CD4-positive, alpha-beta T cell treated with Interleukin-10 for 1 hour (primary cell): ENCODE measurements at places on chromosomes 13 and 19.

DNA sequence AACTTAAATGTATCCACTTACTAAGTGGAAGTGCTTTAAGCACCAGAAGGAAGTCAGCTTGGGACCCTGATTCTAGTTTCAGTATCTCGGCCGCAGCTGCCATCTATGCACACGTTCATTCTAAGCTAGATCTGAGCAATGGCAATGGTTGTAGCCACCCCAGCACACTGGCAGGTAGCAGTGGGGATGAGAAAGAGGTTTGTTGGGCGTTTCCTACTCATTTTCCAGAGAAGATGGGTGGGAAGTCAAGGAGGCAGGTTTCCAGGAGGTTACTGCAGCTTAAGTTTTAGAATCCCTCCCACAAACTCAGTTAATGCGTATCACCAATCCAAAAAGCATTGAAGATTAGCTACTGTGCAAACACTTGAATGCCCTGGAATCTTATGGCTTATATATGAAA is 114.2 kb upstream of the TSC22D1 start:
- no peak for DNase-seq

DNA sequence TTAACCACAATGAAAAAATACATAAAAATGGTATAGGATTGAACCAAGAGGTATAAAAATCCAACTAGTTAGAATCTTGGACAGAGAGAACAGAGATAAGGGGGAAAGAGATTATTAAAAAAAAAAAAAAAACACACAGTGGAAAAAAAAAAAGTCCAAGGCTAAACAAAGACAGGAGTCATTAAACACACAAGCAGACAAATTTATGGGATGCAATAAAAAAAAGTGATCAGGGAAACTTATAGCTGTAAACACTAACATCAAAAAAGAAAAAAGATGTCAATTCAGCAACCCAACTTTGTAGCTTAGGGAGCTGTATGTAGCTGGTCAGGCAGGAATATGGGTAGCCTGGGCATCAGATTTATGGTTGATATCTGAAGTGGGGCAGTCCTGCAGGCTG is 129.0 kb downstream of the DNAJC3 start:
- DNase-seq, result no peak

DNA sequence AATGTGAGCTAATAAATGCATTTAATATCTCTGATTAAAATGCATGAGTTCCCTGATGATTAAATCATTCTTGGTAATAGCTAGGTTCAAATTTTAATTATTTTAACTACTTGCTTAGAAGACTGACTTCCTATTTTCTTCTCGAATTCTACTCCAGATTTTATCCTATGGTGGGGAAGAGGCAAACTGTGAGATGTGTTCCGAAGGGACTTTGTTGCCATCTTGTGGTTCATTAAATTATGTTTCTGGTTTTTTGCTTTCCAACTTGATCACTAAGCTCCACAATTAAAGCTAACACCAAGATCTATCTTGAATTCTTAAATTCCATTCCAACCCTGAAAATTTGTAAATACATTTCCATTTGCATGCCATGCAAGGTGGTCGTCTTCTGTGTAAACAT is 538.4 kb upstream of the PCDH20 start:
- DNase-seq, result no peak

DNA sequence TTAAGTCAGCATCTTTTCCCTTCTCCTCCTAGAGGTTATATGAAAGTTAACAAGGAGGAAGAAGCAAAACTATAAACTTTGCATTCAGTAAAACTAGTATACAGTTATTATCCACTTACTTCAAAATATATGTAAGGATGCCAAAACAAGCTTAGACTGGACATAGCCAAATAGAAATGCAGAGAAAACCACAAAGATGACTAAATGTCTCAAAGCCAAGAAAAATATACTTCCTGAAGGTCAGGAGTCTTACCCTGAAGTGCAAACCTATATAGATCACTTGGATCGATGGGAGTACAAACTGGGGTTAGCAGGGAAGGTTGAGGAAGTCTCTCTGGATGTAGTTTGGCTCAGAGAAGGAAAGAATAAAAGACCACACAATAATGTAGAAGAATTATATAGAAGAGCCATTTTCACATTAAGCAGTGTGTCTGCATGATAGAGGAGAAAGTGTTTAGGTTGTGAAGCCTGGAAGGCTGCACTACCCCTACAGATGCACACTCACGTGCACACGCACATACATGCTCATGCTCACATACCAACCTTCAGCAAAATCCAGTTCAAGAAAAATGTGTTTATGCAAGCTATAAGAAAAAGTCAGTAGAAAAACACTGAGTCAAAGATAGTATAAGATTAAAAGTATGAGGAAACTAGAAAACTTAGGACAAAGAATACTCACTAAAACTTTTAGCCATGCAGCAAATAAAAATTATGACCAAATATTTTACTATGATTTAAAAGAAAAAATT is 112.1 kb upstream of the RXFP2 start:
- no peak for DNase-seq

DNA sequence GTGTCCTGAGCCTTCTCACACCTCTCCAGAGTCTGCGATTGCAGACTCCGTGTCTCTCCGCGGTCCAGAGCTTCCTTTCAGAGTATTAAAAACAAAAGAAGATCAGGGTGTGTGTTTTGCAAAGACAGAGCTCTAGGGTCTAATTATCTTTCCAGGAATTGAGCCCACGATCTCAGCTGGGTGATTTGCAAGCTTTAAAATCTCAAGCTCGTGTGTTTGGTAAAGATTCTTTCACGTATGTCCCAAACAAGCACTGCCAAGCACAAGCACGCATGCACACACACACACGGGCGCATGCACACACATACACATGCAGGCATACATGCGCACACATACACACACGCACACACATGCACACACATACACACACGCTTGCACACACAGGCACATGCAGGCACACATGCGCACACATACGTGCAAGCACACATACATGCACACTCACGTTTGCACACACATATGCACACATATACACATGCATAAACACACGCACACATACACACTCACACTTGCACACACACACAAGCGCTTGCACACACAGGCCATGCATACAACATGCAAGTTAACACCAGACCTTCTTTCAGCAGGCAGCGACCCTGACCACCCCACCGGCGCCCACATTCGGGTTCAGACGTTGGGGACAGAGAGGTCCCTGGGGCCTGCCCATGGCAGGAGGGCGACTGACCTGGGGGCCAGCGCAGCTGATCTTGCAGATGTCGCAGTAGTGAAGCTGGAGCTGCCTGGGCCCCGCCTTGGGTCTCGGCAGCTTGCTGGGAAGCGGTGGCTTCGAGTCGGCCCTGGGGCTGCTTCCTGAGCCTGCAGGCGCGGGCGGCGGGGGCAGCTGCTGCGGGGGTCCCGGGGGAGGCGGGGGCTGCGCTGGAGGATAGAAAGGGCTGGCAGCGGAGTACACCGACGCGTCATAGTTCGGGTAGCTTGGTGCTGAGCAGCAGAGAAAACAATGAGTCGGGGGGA is 37.9 kb downstream of the ZFR2 start:
- DNase-seq, result no peak

DNA sequence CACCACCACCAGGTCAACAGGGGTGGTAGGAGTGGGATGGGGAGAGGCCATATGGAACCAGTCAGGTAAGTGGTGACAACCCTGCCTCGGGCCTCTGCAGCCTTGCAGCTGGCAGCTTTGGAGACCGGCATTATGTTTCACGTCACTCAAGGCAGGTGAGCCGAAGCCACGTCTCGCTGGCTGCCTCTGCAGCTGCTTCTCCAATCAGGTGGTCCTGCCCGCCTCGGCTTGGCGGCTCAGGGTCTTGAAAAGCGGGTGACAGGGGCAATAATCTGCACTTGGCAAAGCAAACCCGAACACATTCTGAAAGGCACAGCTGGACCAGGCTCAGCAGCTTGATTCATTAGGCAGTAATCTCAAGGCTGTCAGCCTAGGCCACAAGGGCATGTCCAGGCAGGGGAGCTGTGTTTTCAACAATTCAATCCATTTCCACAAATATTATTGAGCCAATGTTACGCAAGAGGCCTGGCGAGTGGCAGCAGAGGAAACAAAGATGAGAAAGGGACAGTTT is 77.4 kb upstream of the PCDH8 start:
- DNase-seq, result no peak

GRCh38 chr19:47351548-47351947 is 2.4 kb downstream of the DHX34 start:
- DNase-seq, result peak; percentile 15

GRCh38 chr13:65990684-65991083 is 1239.5 kb downstream of the PCDH9 start:
- DNase-seq, result no peak

DNA sequence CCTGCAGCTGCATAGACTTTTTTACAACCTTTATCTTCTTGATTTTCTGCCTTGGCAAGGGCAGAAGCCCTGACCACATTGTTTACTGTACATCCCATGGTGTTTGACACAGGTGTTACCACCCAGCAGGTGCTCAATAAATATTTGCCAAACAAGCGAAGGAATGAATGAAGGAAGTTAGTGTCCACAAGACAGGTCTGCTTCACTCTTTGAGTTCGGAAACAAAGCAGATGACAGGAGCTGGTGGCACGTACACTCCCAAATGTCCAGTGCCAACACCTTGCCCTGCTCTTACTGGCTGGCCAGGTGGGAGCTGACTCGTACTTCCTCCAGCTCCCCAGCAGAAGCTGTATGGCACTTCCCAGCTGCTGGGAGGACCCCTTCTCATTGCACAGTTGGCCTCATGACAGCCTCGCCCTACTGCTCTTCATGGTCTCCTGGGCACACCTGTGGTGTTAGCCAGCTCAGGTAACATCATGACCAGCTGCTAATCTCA is 22.0 kb upstream of the MUC16 start:
- DNase-seq, result no peak

- DNase-seq, result peak; percentile 86
Measured at GRCh38 chr19:18388100-18388959, 2.4 kb downstream of the GDF15 start.

DNA sequence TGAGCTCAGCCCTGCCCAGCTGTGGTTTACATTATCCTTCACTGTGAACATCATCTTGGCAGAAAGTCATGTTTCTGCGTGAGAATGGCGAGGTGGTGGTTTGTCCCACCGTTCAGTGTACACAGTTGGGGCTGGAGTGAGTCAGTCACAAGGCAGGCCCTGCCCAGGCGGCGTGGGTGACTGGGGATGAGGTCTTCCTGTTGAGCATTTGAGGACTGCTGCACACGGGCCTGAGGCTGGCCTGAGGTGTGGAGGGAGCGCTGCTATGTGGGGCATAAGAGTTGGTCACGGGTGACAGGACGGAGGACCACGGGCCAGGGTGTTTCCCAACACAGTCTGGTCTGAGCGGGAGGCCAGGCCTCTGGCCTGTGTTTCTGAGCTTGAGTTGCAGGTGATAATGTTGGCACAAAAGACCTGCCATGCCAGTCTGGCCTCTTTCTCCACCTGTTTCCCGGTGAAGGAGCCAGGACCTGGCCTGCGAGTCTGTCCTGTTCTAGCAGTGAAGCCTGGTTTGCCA is 13.4 kb upstream of the C19orf33 start:
- no peak for DNase-seq

GRCh38 chr19:51417107-51417809 is at the start of gene SIGLEC10:
Gene SIGLEC10, minus strand, starts transcription at chr19:51417642. Its CDS starts 61 bp downstream, at chr19:51417581.
- DNase-seq, result peak; percentile 19

DNA sequence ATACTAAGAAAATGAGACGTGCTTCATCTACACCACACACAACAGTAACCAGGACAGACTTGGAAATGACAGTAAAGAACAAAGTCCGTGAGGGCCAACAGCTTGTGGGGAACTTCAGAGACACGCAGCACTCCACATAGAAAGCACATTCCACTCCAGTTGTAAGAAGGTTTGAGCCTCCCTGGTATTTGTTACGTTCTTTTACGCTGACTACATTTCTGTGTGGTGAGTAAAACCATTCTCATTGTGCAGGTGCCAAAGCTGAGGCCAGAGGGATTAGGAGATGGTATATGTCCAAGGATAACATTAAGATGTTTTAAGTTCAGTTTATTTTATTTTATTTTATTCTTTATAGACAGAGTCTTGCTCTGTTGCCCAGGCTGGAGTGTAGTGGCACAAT is 1189.9 kb downstream of the UQCRFS1 start:
- DNase-seq, result no peak

DNA sequence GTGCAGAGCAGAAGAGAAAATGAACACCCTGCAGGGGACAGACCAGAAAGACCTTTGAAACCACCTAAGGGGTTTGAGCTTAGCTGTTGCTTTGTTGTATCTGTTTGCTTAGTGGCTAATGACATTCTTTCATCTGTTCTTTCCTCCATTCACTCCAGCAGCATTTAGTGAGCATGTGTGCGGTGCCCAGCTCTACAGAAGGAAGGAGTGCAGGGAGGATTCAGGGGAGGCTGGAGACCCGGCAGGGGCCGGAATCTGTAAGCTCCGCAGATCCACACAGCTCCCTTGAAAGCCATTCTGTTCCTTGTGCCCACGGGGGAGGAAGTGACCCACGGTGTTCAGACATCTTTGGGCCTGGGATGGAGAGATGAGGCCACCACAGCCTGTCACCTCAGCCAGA is 27.5 kb downstream of the UQCRFS1 start:
- no peak for DNase-seq

DNA sequence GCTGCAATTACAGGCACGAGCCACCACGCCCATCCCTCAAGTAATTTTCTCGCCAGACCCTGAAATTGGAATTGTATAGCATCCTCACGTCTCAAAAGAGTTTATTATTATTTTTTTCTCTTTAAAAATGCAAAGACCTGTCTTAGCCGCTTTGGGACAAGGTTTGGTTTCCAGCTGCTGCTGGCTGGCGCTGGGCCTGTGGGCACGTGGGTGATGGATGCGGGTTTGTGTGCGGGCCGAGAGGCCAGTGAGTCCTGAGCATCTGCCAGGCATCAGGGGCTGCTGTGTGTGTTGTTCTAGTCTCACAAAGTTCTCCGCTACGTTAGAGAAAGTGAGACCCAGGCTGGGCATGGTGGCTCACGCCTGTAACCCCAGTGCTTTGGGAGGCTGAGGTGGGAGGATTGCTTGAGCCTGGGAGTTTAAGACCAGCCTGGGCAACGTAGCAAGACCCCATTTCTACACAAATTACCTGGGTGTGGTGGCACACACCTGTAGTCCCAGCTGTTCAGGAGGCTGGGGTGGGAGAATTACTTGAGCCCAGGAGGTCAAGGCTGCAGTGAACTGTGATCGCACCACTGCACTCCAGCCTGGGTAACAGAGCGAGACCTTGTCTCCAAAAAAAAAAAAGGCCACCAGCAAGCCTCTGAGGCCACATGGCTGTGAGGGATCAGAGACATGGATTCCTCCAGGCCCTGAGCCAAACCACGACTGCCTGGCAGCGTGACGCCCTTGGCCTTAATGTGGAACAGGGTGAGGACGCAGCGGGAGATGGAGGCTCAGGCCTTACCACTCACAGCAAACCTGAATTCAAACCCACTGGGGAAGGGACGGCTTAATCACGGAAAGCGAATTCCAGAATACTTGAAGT is 4.7 kb upstream of the TMPRSS9 start:
- DNase-seq, result no peak

DNA sequence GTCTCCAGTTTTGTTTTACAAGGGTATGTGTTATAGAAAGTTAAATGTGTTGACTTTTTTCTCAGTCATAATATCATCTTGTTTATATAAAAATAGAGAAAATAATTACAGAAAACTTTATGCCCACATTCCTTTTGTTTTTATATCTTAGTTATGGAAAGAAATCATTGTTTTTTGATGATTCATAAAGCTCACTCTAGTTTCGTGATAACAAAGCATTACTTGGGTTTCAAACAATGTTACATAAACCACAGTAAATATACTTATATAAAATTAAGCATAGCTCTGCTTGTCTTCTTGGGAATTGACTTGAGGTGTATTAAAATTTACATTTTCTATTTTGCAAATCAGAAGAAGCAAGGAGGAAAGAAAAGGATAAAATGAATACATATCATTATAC is 111.8 kb downstream of the SGCG start:
- DNase-seq, result no peak
